ENCODE measurements at places on chromosomes 7 and 10.

- DNase-seq = peak; percentile 56
Measured at GRCh38 chr7:106421181-106421762, 136.5 kb upstream of the NAMPT start.

- no peak for DNase-seq
Measured at GRCh38 chr10:29370097-29371092, 81.5 kb downstream of the LYZL1 start.

DNA sequence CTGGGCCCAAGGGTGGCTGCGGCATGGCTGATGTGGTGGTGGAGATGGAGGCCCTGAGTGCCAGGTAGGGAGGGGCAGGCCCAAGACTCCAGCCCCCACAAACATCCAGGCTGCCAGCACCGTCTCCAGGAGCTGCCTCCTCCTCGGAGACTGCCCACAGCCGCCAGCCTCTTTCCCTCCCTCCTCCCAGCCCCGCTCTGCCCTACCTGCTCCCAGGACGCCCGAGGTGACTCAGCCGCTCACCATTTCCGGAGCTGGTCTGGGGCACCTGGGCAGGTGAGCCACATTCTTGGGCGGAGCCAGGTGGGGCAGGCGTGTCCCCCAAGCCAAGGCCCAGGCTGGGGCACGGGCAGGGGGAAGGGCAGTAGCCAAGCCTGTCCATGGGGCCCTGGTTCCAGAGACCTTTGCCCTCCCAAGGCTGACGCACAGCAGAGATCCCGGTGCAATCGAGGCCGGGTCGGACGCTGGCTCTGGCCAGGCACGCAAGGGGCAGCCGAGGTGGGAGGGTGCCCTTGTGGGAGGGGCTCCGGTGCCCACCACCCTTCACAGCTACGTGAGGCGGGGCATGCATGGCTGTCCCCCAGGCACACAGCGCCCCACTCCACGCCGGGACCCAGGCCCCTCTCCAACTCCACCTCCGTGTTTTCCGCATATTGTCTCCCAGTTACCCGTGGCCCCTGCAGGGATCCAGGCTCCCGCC is 8.8 kb downstream of the ADAP1 start:
- no peak for DNase-seq

GRCh38 chr10:124733571-124734245 is 10.5 kb downstream of the FAM53B start:
- DNase-seq = peak; percentile 6

DNA sequence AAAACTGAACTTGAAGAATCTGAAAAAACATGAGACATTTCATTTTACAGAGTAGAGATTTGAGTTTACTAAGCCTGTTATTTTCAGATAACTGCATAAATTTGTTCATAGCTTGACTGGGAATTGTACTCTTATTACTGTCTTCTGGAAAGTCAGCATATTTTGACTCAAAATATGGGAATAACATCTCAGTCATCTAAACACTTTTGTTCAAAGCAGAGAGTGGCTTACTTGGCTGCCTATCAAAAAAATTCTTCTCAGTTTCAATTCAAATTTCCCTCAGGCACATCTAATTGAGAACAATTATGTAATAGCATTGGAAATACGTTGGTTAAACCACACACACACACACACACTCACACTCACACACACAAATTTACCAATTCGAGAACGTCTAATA is 384.6 kb downstream of the ARL4A start:
- no peak for DNase-seq

GRCh38 chr7:128947854-128948253 is 10.1 kb downstream of the IRF5 start:
- no peak for DNase-seq

- DNase-seq = no peak
Measured at GRCh38 chr10:86345859-86346798, 20.5 kb downstream of the GRID1 start.

- DNase-seq = no peak
Measured at GRCh38 chr7:114481999-114482398, 67.4 kb downstream of the FOXP2 start.

DNA sequence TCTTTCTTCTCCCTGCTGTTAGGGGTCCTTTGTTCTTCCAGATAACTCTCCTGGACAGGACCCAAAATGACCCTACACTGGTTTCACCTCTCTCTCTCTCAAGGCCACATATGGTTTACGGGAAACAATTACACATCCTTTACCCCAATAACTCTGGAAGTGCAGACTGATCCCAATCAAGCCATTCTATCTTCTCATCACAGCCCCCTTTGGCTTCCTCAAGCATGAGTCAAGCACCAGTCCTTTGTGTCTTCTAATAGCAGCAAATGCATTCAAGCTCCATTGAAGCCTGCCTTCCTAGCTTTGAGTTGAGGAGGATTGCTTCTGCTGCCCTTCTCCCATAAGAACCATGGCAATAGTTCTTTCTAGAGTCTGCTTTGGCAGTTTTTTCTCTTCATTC is 20.2 kb downstream of the C10orf67 start:
- no peak for DNase-seq

Data from SJSA1 (cell line).